GM19239 (cell line): ENCODE measurements at places on chromosomes 4 and X.

DNA sequence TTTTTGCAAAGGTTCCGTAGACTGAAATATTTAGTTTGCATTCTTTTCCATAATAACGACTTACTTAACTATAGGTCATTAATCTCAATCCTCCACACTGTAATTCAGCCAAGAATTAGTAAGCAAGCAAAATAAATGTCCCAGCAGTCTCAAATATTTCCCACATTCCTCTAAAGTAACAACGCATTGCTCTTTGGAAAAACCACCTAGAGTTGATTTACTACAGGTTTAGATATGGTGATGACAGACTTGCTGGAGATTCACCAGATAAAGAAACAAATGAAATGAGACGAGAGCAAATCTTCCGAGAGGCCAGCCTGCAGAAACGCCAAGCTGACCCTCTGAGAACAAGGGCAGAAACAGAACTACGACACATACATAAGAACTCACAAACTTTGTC, 28.9 kb downstream of the TENM3 start:
- no peak for DNase-seq

GRCh38 chr4:151436093-151436518, 27.1 kb downstream of the FHIP1A start:
- DNase-seq = no peak

- DNase-seq = no peak
Observed at GRCh38 chrX:97898798-97899197, 1015.1 kb downstream of the RPA4 start.

GRCh38 chr4:53963336-53963735, 101.1 kb downstream of the CHIC2 start:
- no peak for DNase-seq

GRCh38 chr4:118772767-118773428, 63.0 kb downstream of the SEC24D start:
- DNase-seq = no peak
